ENCODE measurements at places on chromosomes 13 and 19.

DNA sequence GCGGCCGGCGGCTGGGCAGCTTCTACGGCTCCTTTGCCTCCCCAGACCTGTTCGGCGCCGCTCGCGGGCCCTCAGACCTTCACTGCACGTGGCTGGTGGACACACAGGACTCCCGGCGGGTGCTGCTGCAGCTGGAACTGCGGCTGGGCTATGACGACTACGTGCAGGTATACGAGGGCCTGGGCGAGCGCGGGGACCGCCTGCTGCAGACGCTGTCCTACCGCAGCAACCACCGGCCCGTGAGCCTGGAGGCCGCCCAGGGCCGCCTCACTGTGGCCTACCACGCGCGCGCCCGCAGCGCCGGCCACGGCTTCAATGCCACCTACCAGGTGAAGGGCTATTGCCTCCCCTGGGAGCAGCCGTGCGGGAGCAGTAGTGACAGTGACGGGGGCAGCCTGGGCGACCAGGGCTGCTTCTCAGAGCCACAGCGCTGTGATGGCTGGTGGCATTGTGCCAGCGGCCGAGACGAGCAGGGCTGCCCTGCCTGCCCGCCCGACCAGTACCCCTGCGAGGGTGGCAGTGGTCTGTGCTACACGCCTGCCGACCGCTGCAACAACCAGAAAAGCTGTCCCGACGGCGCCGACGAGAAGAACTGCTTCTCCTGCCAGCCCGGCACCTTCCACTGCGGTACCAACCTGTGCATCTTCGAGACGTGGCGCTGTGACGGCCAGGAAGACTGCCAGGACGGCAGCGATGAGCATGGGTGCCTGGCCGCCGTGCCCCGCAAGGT, 11.6 kb downstream of the LRP3 start:
- DNase-seq, result no peak

DNA sequence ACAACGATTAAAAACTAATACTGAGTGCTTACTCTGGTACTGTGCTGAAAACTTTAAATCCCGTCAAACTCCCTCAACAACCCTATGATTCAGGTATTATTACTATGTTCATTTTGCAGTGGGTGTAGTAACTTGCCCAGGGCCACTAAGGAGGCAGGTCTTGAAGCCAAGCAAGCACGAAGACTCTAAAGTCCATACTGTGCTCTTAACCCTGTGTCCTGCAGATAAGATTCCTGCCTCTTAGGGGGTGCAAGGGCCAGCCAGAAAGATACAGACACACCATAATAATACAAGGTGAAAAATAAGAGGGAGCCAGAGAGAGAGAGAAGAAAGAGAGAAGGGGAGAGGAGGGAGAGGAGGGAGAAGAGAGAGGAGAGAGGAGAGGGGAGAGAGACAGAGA, 95.5 kb downstream of the CDADC1 start:
- DNase-seq, result no peak

GRCh38 chr19:38900202-38900629, 447 bp downstream of the NFKBIB start:
- no peak for DNase-seq

DNA sequence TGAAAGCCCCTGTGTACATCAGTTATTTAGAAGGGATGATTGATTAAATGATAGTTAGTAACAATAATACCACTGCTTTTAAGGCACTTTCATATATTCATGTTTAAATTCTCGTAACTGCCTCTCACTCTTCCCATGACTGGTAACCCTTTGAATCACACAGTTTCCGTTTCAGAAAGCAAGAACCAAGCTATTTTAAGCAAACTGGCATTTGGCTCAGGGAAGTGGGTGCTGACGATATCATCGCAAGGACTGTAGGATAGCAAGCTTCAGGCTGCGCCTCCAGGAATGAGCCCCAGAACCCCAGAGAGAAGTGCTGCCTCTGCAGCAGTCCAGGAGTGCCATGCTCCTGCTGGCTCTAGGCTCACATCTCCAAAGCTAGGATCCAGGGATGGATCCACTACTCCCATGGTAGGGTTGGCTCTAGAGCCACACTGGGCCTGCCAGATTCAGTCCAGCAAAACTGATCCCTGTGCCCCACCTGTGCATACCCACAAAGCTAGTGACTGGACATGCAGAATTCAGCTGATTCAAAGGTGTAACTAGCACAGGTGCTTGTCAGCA, 313.5 kb downstream of the SLC7A1 start:
- no peak for DNase-seq

DNA sequence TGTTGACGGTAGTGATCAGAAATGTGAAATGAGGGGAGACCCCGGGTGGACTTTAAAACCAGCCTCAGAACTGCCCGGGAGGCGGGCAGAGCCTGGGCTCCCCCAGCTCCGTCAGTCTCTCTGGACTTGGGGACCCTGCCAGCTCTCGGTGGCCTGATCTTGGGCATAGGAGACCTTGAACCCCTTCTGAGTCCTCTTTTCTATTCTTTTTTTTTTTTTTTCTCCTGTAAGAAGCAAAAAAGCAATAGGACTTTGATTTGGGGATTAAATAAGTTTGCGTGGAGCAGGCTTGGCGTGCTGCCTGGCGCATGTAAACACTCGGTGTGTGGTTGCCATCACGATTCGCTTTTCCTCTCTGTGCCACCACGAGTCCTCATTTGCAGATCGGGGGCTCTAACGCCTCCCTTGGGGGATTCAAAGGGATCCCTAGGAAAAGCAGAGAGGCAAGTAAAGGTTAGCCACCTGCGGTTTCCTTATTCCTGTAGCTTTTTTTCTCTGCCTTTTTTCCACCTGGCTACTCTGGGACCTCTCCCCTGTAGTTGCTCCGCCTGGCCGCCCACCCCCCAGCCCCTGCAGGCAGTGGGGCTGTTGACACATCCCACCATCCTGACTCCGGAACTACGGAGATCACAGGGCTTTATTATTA, 1.3 kb downstream of the SAFB start:
- DNase-seq, result no peak

GRCh38 chr13:100537951-100538462, 50.6 kb downstream of the GGACT start:
- DNase-seq, result peak; percentile 40

GRCh38 chr19:1102407-1103131, 1.2 kb upstream of the GPX4 start:
- peak; percentile 83 for DNase-seq

DNA sequence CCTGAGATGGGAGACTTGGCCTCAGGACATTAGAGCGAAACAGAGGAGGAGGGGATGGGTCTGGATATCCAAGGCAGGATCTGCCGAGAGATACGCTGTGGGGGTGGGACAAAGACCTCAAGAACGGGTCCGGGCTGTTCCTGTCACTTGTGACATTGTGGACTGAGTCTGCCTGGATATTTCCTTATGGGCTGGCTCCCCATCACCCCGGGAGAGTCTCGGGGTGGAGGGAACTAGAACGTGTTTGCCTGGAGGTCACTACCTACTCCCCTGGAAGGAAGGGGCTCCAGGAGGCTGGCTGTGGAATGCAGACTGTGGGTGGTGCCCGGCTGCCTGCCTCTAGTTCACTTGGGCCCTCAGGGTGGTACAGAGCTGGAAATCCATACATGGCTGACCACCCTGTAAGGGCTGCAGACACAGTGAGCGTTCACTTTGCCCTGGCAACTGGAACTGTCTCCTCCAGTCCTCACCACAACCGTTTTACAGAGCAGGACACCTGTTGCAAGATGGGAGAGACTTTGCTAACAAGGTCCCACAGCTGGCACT, 26.4 kb downstream of the DNM2 start:
- no peak for DNase-seq

DNA sequence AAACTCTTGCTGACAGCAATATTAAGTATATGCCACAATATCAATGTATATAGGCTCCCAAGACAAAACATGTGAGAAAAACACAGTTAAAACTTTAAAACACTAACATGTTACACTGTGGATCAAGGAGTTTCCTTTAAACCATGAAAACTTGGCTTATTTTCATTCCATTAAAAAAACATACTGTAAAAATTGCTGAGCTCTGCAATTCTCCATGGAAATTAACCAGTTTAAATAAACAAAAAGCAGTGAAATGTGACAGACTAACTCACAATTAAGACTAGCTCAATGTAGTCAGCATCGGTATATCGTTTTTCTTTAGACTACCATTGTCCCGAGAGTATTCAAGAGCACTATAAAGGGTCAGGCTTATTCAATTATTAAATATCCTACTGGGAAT, 930.5 kb upstream of the SLITRK1 start:
- DNase-seq, result no peak

- DNase-seq, result no peak
Measured at GRCh38 chr13:40589285-40590109, 76.9 kb downstream of the FOXO1 start.

GRCh38 chr13:30037766-30038165, 187.3 kb upstream of the UBL3 start:
- DNase-seq, result no peak

GRCh38 chr19:5134691-5135090, 165.8 kb downstream of the KDM4B start:
- no peak for DNase-seq

GRCh38 chr19:11192957-11193939, 4.1 kb downstream of the KANK2 start:
- no peak for DNase-seq

DNA sequence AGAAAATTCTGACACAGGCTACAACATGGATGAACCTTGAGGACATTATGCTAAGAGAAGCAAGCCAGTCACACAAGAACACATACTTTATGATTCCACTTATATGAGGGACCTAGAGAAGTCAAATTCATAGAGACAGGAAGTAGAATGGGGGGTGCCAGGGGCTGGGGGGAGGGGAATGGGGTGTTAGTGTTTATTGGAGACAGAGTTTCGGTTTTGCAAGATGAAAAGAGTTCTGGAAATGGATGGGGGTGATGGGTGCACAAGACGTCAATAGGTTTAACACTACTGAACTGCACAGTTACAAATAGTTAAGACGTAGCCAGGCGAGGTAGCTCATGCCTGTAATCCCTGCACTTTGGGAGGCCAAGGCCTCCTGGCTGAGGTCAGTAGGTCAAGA, 3.5 kb upstream of the ZNF787 start:
- no peak for DNase-seq

DNA sequence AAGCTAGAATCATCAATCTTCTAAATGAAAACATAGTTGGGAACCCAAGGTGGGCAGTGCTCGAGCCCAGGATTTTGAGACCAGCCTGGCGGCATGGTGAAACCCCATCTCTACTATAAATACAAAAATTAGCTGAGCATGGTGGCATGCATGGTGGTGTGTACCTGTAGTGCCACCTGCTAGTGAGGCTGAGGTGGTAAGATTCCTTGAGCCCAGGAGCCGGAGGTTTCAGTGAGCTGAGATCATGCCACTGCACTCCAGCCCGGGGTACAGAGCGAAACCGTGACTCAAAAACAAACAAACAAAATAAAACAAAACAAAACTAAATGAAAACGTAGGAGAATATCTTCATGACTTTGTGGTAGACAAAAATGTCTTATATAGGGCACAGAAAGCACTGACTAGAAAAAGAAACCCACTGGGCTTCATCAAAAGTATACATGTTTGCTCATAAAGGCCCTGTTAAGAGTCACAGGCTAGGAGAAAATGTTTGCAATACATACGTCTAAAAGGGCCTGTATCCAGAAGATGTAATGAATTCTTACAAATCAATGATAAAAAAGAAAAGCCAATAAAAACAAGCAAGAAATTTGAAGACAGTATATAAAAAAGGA, 353.6 kb downstream of the FGF9 start:
- DNase-seq, result no peak

DNA sequence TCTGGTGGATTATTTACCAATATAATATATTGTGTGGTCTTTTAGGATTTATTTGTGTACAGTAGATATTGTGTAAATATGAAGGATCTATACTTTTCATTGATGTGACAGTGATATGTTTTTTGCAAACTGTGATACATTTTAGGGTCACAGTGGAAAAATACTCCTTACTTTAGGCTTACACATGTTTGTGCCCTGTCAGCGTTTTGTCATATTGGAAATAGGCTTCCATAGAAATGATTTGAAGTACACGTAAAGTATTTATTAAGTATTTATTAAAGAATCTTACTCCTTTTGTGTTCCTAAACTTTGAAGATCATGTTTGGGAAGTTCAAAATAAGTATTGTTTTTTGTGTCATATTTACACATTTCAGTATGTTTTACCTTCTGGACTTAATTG, 5.0 kb downstream of the ZNF808 start:
- DNase-seq, result no peak

- DNase-seq, result no peak
Measured at GRCh38 chr19:49447485-49448431, 3.9 kb downstream of the PIH1D1 start.

DNA sequence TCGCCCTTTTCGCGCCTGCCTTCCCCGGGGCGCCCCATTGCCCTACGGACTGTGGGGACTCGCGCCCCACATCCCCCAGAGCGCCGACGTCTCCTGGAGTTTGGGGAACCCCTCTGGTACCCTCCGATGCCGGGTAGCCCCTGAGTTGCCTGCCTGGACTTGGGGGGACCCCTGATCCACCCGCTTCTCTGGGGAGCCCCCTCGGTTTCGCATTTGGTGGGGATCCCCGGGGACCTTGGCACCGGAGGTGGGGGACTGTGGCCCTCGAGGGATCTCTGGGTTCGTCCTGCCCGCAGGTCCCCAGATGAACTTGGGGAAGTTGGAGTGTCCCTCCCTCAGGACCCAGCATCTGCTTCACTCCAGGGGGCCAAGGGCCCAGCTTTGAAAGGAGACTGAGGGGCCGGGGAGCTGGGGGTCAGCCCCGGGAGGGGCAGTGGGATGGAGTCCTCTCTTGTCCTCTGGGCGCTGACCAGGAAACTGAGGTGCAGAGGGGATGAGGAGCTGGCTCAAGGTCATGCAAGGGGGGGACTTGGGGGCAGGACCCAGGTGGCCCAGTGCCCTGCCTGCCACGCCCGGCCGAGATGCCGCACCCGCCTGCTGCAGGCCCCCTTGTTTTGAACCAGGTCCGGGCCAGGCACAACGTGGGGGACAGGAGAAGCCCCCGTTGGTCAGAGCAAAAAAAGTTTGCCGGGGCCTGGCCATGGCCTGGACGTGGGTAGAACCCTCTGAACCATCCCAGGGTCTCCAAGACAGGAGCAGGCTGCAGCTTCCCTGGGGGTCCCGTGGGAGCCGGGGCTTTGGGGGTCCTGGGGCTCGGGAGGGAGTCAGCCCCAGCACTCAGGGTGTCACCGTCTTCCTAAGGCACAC, 1.0 kb downstream of the EFNA2 start:
- DNase-seq, result no peak

DNA sequence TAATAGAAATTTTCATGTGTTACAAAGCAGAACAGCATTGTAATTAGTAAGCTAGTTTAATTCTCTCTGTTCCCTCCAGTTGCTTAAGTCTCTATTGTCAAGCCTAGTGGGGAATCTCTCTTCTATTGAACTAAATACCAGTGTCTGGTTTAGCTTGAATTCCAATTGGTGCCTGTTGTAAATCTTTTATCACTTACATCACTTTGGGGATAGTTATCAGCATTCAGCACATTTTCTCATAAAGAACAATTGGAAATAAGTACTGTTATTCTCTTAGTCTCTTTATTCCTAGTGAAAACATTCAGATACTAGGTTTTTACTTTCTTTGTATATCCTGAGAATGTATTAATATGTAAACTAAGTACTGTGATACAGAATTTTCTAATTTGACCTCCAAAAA, 25.2 kb downstream of the IPO5 start:
- no peak for DNase-seq

GRCh38 chr13:91146601-91147000, 200.9 kb upstream of the MIR17HG start:
- no peak for DNase-seq

All from activated CD8-positive, alpha-beta memory T cell treated with anti-CD3 and anti-CD28 coated beads for 24 hours (primary cell).